ENCODE measurements at places on chromosomes 16 and 17.

DNA sequence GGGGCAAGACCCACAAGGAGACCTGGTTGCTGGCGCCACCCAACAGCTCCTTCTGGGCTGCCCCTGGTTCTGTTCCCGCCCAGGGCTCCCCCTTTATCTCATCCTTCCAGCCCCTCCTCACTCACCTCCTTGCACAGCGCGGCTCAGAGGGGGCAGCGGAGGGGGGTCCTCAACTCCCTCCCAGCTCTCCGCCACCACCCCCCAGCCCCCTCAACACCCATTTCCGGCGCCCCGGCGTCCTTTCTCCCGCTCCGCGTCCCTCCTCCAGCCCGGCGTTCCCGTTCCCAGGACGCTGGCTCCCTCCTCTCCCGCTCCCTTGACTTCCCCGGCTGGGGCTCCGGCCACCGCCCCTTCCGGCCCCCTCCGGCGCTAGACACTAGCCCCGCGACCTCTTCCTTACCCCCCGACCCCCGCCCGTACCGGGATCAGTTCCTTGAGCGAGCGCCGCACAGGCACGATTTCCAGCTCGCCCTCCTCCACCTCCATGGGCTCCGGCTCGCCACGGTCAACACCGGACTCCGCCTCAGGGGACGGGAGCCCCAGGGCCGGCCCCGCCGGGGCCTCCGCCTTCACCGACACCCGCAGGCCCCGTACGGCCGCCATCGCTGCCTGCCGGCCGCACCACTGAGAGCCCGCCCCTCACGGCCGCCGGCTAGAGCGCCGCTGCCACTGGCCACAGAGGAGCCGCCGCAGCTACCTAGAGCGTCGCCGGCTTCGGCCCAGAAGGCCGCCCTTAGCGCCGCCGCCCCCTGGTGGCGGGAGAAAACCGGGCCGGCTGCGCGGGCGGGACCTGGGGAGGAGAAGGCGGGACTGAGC, at the start of gene NCBP3:
TSS of gene NCBP3 (minus strand) at position 626 of the 816 bp plus-strand sequence. CDS start at position 603, 23 bp downstream.
- peak; percentile 96 for DNase-seq

- no peak for DNase-seq
Measured at GRCh38 chr17:47733674-47734410, 806 bp downstream of the TBX21 start.

DNA sequence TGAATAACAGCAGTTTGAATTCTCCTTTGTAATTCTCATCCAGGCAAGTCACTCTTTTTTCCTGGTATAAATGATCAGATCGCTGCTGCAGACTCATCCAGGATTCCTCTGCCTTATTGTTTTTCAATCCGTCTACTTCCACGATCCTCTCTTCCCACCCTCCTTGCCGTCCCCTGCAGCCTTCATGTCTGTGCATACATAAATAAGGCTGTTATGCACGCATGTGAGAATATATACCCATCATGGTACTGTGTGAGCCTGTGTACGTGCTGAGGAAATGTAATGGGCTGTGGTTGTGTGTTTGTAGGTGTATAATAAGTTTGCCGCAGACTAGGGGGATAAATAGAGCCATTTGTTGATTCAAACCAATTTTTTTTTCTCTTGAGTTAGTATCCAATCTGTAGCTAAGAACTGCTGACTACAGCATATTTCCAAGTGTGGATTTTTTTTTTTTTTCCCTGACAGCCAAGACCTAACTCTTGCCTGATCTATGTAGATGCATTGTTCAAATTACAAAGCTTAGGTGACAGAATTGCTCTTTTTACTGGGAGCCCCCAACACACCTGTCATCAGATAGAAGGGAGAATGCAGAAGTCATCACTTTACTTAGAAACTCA, 62.2 kb downstream of the RBFOX1 start:
- DNase-seq, result no peak

DNA sequence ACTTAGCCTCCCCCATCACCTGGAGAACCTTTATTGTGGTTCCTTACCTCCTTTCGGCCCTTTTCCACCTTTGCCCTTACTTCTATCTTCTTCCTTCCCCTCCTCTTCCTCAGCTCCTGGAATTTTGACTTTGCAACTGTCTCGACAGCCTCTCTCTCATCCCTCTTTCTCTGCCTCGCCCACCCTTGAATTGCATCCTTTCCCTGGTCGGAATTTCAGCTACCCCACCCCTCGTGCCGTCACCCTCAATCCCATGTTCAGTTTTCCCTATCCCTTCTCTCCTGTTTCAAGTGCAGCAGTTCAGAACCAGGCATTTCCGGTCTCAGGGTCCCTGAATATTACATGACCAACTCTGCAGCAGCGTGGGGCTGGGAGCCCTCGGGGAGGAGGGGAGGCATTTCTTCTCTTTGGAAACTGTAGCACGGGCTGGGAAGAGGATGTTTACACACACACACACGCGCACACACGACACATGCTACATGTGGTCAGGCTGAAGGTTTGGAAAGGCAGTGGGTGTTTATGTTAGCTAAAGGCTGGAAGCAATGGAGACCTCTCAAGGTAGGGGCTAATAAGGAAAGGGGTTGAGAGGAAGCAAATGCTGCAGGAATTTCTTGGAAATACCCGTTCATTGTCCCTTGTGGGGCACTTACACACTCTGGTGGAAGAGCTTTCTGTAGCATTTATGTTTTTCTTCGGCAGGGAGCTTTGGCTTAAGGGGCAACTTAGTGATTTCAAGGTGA, 971 bp downstream of the MINK1 start:
- DNase-seq, result peak; percentile 53

- DNase-seq, result no peak
Measured at GRCh38 chr16:85571813-85572619, 41.1 kb upstream of the GSE1 start.

- no peak for DNase-seq
Measured at GRCh38 chr16:8727131-8727806, 52.9 kb downstream of the ABAT start.

GRCh38 chr16:53891409-53892139, 187.6 kb downstream of the FTO start:
- no peak for DNase-seq

GRCh38 chr16:14489460-14489859, 140.6 kb downstream of the PARN start:
- peak; percentile 53 for DNase-seq

GRCh38 chr17:71759422-71760060, 361.3 kb upstream of the SOX9 start:
- DNase-seq, result no peak

DNA sequence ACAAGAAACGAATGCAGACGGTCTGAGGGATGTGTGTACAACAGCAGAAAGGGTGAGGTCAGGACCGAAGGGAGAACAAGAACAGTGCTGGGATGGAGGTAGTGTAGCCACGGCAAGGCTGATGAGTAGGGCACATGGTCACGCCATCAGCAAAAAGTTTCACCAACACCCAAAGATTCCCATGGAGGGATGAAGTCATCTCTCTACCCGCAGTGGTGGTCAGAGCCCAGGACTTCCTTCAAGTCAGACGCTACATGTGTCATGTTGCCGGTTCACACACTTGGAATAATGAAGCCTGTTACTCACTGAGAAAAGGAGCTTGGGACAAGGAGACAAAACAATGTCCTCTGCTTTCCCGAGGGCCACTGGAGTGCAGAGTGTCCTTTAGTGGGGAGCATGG, 79.7 kb downstream of the SALL1 start:
- DNase-seq, result no peak

- DNase-seq, result no peak
Measured at GRCh38 chr16:22844416-22844815, 30.5 kb downstream of the HS3ST2 start.

GRCh38 chr16:83935858-83936255, 17.2 kb upstream of the OSGIN1 start:
- no peak for DNase-seq

DNA sequence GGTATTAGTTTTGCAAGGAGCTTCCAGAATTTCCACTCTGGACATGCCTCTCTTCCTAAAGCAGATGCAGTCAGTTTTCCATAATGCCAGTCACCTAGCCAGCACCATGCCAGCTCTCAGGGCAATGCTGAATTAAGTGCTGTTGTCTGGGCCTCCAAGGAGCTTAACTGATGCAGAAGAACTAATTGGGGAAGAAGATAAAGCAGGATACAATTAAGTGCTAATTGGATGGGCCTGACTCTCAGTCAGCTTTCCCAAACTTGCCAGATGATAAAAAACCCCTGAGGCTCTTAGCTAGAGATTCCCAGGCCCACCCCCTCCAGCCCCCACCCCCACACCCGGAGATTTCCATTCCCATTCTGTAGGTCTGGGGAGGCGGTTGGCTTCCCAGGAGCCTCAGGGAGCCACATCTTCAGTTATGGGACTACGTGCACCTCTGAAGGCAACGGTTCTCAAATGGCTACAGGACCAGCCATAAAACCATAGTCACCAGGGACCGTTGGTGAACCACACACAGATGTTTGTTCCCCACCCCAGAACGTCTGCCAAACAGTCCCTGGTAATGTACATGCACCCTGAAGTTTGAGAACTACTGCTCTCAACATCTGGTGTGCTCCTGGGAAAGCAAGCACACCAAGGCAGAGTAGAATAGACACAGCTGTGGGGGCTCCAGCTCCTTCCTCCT, 499.1 kb upstream of the CDH5 start:
- no peak for DNase-seq

- DNase-seq, result no peak
Measured at GRCh38 chr16:89506791-89507191, 1.4 kb upstream of the SPG7 start.

DNA sequence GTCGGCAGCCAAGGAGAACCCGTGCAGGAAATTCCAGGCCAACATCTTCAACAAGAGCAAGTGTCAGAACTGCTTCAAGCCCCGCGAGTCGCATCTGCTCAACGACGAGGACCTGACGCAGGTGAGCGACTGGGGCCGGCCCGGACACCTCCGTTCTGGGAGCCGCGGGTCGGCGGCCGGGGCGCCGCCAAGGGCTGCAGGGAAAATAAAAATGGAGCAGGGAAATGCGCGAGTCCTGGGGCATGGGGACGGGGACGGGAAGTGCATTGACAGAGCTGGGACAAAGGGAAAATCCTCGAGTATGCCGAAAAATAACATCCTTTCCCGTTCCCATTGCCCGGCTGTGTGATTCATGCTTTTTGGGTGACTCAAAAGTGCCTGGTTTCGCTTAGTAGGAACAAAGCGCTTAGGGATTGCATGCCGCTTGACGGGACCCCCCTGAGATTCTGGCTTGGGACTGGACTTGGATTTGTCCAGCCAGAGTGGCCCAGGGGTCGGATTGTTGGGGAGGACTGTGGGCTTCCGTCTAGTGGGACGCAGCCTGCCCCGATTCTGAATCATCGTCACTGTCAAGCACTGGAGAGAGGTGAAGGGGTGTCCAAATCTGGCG, 699 bp downstream of the MPRIP start:
- peak; percentile 44 for DNase-seq

GRCh38 chr17:64920419-64921172, 1.3 kb upstream of the LRRC37A3 start:
- DNase-seq, result peak; percentile 18

DNA sequence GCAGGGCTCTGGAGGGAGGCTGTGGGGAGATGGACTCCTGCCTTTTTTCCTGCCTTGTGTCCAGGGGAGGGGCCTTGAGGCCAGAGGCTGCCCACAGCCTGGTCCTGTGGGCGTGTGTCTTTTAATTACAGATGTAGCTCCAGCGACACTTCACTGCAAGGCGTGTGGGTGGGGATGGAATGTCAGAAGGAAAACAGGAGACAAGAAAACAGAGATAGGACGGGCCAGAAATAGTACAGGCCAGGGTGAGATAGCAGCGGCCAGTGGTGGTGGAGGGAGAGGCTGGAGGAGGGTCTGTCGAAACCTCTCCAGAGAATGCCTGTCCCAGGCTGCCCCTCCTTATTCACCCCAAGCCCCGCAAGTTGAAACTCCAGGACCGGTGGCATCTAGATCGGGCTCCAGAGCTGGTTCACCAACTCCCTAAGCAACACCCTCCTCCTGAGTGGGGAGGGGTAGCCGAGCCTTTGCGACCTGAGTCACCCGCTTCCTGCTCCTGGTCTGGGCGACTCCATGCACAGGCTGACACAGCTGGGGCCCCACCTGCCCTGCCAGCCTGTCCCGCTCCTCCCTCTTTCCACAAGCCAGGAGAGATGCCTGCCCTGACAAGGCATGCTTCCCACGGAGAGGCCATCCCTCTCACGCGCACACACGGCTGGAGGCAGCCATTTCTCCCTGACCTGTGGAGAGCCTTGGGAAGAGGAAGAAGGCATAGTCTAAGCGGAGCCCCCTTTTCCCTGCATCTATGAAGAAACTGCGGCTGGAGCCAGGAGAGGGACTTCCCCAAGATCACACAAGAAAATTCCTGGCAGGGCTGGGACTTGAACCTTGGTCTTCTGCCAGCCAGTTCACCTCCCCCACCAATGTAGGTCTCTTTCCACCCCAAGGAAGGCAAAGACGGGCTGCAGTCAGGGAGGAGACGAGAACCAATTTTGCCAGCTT, 6.6 kb upstream of the JUP start:
- peak; percentile 60 for DNase-seq

- DNase-seq, result no peak
Measured at GRCh38 chr17:19239544-19239943, 2.4 kb downstream of the EPN2 start.

GRCh38 chr16:56787167-56787566, 57.2 kb downstream of the NUP93 start:
- no peak for DNase-seq

DNA sequence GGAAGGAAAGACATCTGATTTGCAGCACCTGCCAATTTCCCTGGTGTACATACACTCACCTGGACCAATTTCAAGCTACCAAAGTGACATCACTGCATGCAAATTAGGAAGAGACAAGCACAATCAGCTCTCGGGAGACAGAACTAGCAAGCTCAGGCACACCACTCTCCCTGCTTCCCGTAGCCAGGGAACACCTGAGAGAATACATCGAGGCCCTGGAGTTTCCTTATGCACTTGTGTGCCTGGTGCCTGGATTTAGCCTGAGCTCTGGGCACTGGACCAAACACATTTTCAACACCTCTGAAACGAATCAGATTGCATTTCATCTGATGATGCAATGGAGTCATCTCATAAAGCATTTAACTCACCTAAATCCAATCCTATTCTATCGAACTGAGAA, 110.5 kb downstream of the HS3ST2 start:
- DNase-seq, result no peak

- DNase-seq, result no peak
Measured at GRCh38 chr17:39854909-39855308, 9.2 kb downstream of the IKZF3 start.

- no peak for DNase-seq
Measured at GRCh38 chr17:28925912-28926365, 23.1 kb upstream of the DHRS13 start.

DNA sequence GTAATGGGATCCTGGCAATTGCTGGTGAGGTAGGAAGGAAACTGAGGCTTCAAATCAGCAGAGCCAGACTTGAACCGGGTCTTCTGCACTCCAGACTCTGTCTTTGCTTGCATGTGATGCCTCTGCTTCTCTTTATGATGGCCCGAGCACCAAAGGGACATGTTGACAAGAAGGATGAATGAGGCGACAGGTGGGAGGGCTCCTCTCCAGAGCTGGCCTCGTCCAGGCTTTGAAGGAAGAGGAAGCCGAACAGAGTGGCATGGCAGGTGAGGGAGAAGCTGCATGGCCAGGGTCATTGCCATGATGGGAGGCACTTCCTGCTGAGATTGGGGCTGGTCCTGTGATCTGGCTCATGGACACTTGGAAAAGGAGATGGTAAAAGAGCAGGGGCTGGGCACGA, 40.8 kb downstream of the AKAP1 start:
- no peak for DNase-seq
